ENCODE measurements at places on chromosomes 3 and 15.

GRCh38 chr3:19543212-19543841, 390.7 kb downstream of the EFHB start:
- no peak for DNase-seq

DNA sequence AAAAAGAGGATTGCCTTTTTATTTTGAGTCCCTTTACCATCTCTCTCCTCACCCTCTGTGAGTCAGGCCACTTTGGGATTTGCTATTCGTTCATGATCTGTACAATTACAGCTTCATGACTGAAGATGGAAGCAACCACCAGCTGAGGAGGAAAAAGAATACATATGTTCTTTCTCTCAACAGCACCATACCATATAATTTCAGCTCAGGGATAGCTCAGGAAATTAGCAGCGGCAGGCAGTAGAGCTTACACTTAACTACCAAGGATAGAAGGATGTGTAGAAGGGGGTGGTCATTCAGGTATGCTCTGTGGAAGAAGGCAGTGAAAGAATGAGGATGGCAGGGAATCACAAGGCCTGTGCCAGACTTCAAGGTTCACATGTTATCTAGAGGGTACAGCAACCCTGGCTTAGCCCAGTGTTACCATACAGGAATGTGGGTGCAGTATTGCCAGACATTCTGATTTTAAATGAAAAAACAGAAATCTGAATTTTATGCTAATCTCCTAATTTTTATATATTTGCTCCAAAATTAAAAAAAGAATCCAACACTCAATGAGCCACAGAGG, 17.9 kb downstream of the PLS1 start:
- DNase-seq: no peak

GRCh38 chr15:52870015-52870414, 79.9 kb upstream of the ONECUT1 start:
- DNase-seq: no peak

- DNase-seq: no peak
Measured at GRCh38 chr15:38021259-38021658, 86.8 kb downstream of the TMCO5A start.

GRCh38 chr3:123809597-123809996, 74.5 kb downstream of the MYLK start:
- no peak for DNase-seq

GRCh38 chr15:74383286-74383685, 15.8 kb upstream of the CYP11A1 start:
- no peak for DNase-seq

GRCh38 chr3:169299889-169300288, 363.6 kb downstream of the MECOM start:
- no peak for DNase-seq

- DNase-seq: no peak
Measured at GRCh38 chr15:100986158-100986896, 67.2 kb downstream of the LRRK1 start.

DNA sequence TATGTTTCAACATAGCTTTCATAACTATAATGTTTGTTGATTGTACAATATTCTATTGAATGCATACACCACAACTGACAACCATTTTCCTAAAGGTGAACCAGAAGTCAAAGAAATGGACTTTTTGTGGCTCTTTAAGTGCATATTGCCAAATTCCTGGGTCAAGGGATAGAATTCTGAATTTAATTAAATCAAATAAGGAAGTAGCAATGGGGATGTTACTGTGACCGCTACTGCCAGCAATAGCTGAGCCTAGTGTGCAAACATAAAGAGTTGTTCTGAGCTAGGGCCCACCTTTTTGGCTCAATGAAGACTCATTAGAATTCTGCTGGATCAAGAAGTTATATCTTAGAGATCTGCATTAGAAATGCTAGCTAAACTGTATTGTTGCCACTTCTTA, 17.3 kb upstream of the KBTBD8 start:
- DNase-seq: no peak

DNA sequence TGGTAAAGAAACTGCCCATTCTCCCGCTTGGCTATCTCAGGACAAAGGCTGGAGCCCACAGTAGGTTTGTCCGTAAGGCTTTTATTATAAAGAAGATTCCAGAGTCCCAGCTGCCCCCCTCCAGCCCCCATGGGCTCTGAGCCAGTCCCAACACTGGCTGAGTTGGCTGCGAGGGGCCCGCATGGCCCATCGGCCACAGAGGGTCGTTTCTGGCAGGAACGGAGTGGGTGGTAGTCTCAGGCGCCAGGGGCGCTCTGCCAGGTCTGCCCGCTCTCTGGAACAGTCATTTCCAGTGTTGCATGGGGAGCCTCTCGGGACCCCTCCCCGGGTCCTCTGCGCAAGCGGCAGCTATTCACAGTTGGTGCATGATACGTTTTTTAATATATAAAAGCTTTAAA, 12.2 kb downstream of the H1-8 start:
- no peak for DNase-seq

GRCh38 chr3:126524429-126524988, 554 bp downstream of the CHST13 start:
- DNase-seq: no peak

- DNase-seq: no peak
Measured at GRCh38 chr15:64635499-64636495, 139.6 kb downstream of the RBPMS2 start.

DNA sequence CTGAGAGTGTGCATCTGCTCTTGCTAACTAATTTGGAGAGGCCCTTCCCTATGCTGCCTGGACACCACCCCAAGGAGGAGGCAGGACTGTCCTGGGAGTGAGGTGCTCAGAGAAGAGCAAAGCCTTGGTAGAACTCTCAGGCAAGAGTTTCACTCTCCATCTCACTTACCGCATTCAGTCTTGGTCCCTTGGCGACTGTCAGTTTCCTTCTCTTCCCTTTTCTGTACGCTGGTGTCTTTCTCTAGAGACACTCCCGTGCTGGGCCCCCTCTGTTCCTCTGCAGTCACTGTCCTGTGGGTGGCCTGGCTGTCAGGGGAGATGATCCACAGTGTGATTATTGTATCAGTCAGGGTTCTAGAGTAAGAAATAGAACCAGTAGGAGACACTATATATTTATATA, 44.0 kb downstream of the IDH2 start:
- DNase-seq: no peak

- DNase-seq: no peak
Measured at GRCh38 chr3:57689367-57690053, 3.4 kb downstream of the DENND6A start.

DNA sequence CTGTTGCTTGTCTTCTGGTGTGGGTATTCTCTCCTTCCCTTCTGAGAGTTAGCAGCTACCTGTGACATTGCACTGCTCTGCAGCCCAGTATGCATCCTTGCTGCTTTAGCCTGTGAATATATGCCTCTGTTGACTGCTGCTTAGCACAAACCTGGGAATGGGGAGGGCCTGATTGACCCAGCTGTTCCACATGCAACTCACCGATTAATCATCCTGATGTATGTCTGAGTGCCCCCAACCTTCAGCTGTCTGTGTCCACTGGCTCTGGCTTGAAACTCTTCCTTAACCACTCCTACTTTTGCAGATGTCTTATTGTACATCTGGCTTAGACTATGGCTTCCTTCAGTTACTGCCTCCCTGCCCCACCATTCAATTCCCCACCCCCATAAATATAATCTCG, 119.1 kb downstream of the RASA2 start:
- no peak for DNase-seq

- no peak for DNase-seq
Measured at GRCh38 chr3:64104691-64105111, 81.4 kb upstream of the PSMD6 start.

Measured in caudate nucleus (tissue), 63 donors.